Cerebellar nuclear complex (tissue), 1 donor: ENCODE measurements at places on chromosomes 7 and 10.

GRCh38 chr10:78212786-78213175 is 179.1 kb downstream of the RPS24 start:
- no peak for DNase-seq

GRCh38 chr10:118875087-118875486 is 120.3 kb upstream of the CACUL1 start:
- DNase-seq = no peak

DNA sequence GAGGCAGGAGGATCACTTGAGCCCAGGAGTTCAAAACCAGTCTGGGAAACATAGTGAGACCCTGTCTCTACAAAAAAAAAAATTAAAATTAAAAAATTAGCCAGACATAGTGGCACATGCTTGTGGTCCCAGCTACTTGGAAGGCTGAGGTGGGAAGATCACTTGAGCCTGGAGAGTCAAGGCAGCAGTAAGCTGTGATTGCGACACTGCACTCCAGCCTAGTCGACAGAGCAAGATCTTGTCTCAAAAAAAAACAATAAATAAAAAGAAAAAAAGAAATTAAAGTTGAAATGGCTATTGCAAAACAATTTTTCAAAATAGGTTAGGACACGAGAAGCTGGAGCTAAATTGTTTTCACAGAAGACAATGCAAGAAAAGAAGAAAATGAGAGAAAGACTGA is 379.0 kb upstream of the RNF32 start:
- DNase-seq = no peak

DNA sequence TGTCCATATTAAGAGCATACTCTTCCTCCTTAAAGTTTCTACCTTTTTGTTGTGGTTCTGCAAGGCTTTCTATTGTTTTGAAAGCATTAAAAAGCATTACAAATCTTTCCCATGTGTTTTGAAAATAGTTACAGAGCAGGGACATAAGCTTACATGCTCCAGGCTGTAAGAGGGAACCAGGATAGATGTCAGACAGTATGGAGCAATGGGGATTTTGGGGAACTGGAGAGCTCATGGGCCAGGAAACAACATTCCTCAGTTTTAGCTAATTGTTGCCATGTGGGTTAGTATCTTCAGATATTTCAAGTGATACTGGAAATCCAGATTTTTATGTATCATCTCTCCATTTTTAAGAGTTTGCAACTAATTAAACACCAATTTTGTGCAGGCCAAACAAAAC is 3.5 kb downstream of the MDFIC start:
- no peak for DNase-seq

DNA sequence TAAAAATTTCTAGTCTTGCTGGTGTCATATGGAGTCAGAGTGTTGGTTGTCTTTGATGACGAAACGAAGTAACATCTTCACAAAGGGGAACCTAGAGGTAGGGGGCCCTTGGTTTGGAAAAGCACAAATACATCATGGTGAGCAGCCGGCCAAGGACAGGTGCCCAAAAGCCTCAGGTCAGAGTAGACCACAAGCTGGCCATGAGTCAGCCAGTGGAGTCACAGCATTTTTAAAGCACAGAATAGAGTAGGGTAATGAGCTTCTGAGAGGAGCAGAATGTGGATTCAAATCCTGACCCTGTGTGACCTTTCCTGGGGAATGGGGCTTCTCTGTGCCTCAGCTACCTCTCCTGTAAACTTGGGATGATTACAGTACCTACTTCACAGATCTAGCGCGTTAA is 5.3 kb downstream of the CAMK2B start:
- no peak for DNase-seq

GRCh38 chr7:137865764-137866163 is 19.0 kb upstream of the DGKI start:
- no peak for DNase-seq

DNA sequence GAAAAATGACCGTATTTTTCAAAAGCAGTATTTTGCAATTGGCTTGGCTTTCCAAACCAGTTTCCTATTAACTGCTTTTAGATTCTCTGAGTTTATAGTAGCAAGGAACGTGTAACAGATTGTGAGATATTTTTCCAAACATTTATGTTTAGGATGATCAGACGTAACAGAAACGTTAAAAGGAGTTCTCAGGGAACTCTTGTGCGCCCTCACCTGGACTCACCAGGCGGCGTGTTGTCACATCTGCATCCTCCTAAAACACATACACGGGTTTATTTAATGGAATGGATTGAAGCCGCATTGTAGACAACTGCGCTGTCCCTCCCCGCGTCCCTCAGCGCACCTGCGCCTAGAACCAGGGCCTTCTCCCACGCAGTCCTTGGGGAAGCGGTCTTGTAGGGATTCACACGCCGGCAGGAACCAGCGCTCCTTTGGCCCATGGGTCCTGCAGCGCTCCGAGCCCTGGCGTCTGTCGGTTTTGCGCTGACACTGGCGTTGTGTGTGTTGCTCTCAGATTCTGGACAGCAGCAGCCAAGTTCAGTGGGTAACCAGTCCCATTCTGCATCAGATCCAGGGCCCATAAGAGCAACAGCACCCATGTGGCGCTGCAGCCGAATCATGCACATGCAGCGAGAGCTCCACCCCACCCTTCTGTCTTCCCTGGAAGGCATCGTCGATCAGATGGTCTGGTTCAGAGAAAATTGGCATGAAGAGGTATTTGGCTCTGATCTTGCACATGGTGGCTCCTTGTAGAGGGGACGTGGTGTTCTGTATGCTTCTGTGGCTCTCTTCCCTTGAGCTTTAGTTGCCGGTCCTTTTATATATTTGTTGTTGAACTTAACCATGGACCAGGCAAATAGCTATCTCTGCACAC is 114.9 kb downstream of the TRRAP start:
- DNase-seq = peak; percentile 72

DNA sequence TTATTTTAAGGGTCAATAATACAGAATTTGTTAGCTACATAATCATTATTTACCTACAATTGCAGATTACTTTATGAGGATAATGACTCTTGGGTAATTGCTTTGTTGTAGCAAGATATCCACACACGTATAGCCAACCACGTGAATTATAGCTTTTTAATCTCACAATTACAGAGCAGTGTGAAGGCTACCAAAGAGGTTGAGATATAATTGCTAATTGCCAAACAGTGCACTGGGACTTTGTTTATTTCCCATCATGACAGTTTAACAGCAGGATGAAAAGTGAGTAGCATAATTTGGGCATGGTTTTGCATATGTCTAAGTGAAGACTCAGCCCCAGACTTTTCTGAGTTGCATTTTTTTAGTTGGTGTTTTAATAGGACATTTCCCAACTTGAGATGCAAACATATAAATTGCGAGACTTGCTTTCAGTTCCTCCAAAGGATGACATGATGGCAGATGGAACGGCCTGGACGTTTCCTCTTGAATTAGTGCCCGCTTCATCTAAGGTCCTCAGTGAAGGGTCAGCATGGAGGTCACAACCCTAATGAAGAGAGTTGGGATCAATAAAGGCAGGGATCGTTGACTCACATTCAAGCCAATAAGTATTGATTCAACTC is 180.7 kb upstream of the GPR26 start:
- DNase-seq = no peak

GRCh38 chr7:76193883-76194282 is 7.8 kb upstream of the SRRM3 start:
- no peak for DNase-seq

GRCh38 chr10:69757553-69758309 is 44.0 kb upstream of the COL13A1 start:
- DNase-seq = no peak

GRCh38 chr7:47254081-47254977 is 327.6 kb downstream of the TNS3 start:
- no peak for DNase-seq

DNA sequence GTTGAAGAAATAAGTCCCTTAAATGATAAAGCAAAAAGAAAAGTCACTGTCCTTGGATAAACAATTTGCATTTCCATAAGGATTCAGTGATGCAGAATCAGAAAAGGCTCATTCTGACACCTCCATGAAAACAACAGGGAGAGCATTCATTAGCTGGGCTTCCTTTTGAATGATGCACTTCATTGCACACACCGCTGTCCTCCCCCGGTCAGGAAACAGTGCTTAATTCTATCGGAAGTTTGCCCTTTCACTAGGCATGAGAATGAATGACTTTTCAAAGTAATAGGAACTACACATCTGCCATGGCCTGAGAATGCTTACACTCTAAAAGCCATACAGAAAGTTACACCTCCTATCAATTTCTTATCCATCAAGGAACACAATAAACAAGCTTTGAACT is 4.2 kb downstream of the PCDH15 start:
- no peak for DNase-seq

DNA sequence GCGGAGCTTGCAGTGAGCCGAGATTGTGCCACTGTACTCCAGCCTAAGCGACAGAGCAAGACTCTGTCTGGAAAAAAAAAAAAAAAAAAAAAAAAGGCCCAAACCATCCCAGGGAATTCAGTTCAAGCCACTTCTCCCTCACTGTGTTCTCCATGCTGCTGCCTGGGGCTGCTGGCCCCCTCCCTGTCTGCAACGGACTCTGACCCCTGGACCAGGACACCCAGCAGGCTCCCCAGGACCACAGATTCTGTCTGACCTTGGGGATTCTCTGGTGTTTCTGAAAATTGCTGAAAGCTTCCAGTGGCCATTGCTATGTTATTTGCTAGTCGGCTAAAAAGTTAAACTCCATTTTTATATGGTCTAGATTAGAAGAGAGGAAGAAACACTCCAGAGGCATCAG is 261.7 kb upstream of the C7orf33 start:
- DNase-seq = no peak

DNA sequence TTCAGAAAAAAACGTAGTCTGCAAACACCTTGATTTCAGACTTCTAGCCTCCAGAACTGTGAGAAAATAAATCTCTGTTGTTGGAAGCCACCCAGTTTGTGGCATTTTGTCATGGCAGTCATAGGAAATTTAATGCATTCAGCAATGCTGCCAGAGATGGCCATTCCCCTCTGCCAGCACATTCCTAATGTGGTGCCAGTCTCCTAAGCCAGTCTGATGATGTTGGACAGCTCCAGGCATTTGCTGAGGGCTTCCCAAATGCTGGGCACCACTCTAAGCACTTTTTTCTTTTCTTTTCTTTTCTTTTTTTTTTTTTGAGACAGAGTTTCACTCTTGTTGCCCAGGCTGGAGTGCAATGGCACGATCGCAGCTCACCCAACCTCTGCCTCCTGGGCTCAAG is 666.7 kb upstream of the C7orf33 start:
- no peak for DNase-seq

- DNase-seq = no peak
Observed at GRCh38 chr7:123198668-123199652, 809 bp downstream of the SLC13A1 start.

GRCh38 chr7:15685358-15686294 is 857 bp downstream of the MEOX2 start:
- DNase-seq = no peak

DNA sequence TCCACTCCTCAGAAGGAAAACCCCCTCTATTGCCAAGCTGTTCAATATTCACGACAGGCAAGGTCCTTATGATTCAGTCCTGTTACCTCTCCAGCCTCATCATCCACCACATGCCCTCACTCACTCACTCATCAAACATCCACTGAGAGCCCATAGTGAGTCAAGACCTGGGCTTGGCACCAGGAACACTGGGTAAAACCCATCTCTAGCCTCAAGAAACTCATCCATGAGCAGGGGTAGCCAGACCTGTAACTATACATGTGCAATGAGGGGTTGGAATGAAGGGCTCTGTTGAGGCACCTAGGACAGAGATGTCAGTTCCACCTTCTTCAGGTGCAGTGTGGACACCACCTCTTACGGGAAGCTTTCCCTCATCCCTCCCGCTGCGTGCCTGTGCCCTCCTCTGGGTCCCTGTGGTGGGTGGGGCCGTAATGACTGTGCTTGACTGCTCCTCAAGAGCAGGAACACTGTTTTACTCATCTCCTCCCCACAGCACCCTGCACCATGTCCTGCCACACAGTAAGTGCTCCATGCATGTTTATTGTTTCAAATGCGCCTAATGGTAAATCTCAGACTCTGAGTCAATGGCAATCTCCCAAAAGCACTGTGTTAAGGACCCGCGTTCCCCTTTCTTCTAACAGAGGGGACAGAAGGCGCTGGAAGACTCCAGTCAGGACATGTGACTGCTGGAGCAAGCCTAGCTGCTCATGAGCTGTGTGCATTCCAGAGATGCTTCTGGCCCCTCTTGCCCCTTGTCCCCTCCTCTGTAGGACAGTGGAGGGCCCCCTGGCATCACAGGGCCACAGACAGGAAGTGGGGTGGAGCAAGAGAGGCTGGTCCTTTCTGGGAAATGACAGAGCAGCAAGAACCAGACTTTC is 95.4 kb downstream of the HIPK2 start:
- DNase-seq = no peak

GRCh38 chr7:51327287-51327717 is 10.7 kb upstream of the COBL start:
- no peak for DNase-seq

DNA sequence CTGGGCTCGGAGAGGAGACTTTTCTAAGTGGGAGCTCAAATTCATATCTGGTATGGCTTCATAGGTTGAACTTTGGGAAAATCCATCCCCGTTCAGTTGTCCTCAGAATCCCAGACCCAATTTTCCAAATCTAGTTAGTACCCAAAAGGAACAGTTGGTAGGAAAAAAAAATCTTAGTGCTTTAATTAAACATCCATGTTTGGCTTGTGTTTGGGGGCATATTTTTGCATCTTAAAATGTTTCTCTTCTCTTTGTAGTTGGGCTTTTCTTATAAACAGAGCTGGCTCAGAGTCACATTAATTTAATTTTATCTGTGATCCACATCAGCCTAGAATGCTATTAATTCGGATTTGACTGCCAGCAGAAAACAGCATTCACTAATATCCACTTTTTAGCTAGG is 165.9 kb downstream of the BUB3 start:
- DNase-seq = no peak

DNA sequence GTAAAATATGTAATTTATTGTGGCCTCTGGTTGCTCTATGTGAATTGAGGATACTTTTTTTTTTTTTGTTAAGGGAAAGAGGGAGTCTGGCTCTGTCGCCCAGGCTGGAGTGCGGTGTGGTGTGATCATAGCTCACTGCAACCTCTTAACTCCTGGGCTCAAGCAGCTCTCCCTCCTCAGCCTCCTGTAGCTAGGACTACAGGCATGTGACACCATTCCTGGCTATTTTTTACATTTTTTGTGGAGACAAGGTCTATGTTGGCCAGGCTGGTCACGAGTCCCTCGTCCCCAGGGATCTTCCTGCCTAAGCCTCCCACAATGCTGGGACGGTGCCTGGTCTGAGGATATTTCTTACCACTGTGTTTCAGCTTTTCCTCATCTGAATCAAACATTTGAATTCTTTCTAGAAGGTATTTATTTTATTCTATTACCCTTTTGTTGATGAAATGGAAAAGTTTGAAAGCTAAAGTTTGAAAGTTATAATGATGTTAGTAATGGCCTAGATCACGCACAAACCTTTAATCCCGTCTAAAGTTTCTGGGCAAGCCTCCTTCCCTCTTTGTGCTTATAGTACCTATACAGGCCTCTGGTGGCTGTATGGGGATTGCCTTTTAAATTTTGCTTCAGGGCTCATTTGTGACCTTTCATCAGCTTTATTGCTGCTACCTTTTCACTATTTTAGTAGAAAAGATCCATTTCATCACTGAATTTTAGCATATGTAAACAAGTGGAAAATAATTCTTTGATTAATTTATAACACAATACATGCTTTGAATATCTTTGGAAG is 2.0 kb downstream of the IFRD1 start:
- no peak for DNase-seq

GRCh38 chr10:66350622-66351399 is 575.0 kb upstream of the LRRTM3 start:
- no peak for DNase-seq

GRCh38 chr7:2131341-2131740 is 101.4 kb downstream of the MAD1L1 start:
- no peak for DNase-seq
